D341Med (cell line): ENCODE measurements at places on chromosomes 2 and 18.

GRCh38 chr2:99079226-99079625 is 62.3 kb upstream of the C2orf15 start:
- no peak for DNase-seq

GRCh38 chr18:61335684-61336555 is 2.7 kb downstream of the CDH20 start:
- DNase-seq, result no peak

DNA sequence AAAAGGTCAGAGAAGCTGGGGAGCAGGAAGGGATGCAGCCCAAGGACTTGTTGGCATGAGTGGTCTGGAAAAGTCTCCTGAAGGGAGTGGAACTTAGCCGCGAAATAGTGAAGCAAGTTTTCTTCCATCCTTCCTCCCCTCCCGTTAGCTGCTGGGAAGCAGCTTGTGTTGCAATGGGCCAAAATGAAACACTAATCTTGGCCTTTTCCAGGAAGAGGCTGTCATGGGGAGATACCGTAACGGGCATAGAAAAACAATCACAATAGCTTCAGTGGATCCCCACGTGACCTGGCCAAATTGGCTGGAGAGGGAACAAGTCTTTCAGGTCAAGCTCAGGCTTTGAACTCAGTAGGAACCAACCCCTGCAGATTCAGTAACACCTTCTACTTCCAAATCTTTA is 49.3 kb downstream of the SEMA4F start:
- DNase-seq, result no peak

- DNase-seq, result no peak
Measured at GRCh38 chr2:109440499-109441156, 173.1 kb downstream of the SEPTIN10 start.

DNA sequence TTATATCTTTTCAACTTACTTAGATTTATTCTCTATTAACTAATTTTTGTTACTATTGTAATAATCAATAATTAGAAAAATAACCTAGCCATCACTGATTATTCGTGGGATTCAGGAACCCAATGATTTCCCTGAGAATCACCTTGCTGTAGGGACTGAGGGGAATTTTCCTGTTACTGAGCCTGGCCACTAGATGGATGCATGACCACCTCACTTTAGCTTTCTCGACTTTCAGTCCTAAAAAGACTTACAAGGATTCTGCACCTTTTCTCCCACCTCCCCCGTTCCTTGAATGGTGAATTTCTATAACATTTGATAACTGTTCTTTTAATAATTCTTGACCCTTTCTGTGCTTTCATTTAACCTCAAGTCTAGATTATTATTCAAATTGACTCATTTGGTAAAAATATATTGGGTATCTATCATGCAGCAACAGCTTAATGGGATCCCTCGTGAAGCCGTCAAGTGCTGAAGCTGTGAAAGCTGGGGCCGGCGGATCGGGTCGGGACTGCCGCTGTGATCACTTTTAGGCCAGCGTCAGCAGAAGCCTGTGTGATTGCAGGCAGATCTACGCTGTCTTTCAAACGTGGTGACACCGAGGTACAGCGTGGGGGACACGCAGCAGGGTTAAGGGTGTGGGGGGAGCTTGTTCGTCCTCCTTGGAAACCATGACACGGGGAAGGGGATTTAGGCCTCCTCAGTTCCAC is 38.8 kb upstream of the TMEM18 start:
- DNase-seq, result no peak
